Fibroblast of skin of abdomen (primary cell): ENCODE measurements at places on chromosomes 5 and 9.

DNA sequence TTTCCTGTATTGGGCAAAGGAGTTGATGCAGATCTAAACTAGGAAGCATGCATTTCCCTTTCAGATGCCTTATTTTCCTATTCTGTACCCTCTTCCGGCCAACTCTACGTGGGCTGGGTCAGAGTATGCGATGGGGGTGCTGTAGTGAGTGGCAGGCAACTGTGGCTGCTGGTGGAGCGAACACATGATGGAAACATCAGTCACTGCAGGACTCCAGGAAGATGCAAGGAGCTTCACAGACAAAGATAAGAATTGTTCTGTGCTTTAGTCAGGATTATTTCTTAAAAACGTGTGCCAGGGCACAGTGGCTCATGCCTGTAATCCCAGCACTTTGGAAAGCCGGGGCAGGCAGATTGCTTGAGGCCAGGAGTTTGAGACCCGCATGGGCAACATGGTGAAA is 75.1 kb downstream of the PSAT1 start:
- DNase-seq: no peak

- peak; percentile 15 for DNase-seq
Observed at GRCh38 chr9:87816036-87816435, 66.6 kb upstream of the SPATA31E1 start.

DNA sequence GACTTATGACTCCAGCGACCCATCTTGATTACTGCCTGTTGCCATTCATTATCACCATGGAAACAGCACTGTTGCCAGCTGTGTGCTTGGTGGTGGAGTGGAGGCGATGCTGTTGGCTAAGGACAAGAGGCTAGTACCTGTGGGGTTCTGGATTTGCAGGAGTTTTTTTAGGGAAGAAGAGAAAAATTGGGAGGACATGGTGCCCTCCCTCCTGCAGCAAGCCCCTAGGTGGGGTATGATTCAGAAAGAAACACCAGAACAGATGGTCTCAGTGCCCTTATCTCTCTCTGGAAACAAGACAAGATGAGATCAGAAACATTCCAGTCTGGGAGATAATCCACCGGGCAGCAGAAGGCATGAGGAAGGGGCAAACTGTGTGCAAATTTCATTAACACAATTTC is 87.8 kb upstream of the TLR4 start:
- no peak for DNase-seq

DNA sequence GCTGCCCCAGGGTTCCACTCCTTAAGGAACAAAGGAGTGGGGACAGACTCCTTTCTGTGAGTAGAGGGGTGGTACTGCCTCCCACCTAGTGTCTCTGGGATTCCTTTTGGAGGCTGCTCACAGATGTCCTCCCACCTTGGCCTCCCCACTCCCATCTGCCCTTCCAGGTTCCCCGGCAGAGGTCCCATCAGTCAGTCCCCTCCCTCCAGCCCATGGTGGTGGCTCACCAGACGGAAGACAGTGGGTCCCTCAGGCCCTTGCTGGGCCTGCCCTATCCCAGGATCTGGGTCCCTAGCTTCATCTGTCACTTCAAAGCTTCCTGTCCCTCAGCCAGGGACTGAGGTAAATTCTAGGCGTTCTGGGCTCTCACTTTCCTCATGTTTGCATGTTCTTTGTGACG is 35.6 kb upstream of the NEK6 start:
- DNase-seq: no peak

- DNase-seq: peak; percentile 46
Observed at GRCh38 chr9:2493109-2493508, 128.5 kb upstream of the VLDLR start.

DNA sequence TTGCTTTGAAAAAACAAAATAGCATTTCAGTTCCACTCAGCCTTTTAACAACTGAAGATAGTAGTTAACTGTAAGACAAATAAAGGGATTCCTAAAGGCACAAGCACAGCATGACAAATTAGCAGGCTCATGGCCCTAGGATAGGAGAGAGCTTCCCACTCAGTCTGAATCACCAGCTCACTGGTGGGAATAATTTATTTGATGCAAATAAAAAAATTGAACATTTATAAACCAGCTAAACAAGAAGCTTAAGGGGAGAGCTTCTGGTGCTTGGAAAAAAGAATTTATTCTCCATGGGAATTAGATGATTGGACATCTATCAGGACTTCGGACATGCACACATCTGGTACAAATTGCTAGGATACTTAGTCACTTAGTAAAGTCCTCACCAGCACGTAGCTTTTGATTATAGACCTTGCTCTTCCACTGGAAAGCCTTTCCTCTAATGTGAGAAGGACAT is 294.1 kb upstream of the TNC start:
- peak; percentile 95 for DNase-seq

GRCh38 chr5:120985526-120985925 is 521.4 kb downstream of the PRR16 start:
- DNase-seq: no peak

DNA sequence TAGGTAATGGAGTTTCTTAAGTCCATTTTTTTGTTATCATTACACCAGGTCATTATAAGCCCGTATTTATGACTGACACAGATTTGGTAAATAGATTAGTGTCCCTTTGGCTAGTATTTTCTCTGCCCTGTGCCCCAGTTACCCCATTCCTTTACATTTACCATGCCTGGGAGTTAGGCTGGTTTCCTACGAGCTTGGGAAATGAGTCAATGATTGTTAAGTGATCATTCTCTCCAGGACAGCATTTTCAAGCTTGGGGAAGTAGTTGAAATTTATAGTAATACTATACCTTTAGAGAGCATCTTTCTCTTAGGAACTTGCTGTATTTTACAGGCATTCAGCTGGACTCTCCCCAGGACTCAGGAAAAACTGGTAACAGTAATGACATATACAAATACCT is 573.1 kb downstream of the TLE4 start:
- DNase-seq: no peak

DNA sequence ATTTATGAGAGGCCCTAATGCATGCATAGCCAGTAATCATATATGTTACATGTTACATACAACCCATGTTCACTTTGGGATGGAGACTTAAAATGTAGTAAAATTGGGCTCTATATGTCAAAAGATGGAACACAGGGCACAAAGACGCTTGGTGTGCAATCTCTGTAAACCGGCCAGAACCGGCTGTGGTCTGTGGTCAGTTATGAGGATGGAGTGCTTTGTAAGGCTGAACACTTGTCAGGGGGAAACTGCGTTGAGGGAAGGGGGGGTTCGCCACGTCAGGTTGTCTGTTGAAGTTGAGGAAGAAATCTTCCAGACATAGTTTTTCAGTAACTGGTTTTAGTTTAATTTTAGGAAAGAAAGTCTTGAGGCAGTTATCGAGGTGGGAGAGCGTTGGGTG is 2.7 kb upstream of the CKMT2 start:
- DNase-seq: no peak

GRCh38 chr5:170843870-170844269 is 17.9 kb upstream of the RANBP17 start:
- DNase-seq: no peak

GRCh38 chr5:134738963-134739661 is 764 bp downstream of the CAMLG start:
- peak; percentile 22 for DNase-seq

- DNase-seq: peak; percentile 37
Observed at GRCh38 chr9:21317956-21318923, 13.1 kb upstream of the IFNA5 start.

GRCh38 chr5:2302169-2302568 is 419.4 kb upstream of the IRX4 start:
- DNase-seq: no peak

DNA sequence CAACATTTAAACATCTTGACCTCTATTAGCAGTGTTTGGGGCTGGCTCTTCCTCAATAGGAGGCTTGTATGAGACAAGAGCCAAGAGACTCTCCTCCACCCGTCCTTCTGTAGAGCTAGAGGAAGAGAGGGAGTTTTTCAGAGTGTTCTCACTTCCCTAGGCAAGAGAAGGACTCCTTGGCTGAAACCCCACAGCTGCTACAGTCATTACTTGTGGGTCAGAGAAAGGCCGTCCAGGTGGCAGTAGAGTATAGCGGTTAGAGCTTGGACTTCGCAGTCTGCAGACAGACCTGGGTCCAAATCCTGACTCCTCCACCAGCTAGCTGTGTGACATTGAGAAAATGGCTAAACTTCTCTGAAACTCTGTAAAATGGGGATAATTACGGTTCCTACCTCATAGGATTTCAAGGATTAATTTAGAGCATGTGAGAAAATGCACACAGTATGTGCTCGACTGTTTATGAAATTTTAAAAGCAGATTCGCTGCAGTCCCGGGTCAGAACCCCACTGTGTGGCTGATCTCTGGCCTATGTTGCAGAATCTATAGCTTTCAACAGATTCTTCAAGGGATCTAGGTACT is 80.8 kb upstream of the ARAP3 start:
- DNase-seq: no peak

GRCh38 chr9:87343816-87344430 is 153.7 kb upstream of the DAPK1 start:
- peak; percentile 26 for DNase-seq

- DNase-seq: no peak
Observed at GRCh38 chr5:145988993-145989392, 52.6 kb downstream of the SH3RF2 start.

- DNase-seq: no peak
Observed at GRCh38 chr5:168952196-168952595, 348.7 kb downstream of the SLIT3 start.

- DNase-seq: no peak
Observed at GRCh38 chr9:86369810-86370209, 15.6 kb upstream of the TUT7 start.

GRCh38 chr9:81625969-81626368 is 63.4 kb downstream of the TLE1 start:
- no peak for DNase-seq

DNA sequence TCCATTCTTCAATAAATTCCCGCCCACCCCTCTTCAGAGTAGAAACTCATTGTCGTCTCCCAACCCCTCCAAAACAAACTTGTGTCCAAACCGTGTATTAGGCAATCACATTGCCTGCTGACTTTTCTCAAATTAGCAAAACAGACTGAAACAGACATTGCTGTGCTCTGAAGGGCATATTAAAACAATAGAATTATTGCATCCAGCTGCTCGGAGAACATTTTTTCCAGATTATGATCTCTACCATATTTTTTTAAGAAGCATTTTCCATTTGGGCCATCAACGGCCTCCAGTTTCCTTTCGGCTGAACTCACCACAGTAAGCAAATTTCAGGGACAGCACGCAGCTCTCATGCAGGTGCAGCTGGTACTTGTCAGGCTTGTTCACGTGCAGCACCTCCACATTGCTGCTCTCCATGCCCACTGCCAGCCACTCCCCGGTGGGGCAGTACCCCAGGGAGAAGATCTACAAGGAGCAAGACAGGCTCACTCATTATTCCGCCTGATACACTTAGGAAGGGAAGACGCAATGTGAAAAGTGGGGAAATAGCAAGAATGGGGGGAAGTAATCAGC is 104.1 kb downstream of the TLE1 start:
- no peak for DNase-seq

GRCh38 chr5:38780945-38781344 is 64.9 kb upstream of the OSMR start:
- DNase-seq: peak; percentile 86

GRCh38 chr9:74645007-74645639 is 148.0 kb downstream of the RORB start:
- DNase-seq: no peak

DNA sequence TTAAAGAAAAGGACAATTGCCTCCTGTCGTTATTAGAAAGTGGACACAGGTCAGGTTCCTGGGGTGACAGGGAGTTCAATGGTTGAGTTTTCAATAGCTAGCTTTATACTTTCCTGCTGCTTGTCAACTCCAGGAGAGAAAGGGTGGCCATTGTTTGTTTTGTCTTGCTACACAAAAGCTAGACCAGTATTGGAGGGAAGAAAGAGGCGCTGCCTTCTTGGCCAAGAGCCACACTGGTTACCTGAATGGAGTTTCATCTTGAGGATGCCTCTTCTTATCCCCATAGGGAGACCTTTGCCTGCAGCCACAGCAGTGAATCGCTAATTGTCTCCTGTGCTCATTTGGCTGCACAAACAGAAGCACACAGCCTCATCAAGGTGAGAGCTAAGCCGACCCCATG is 279.4 kb upstream of the GRIA1 start:
- DNase-seq: no peak

- DNase-seq: no peak
Observed at GRCh38 chr5:78546276-78546996, 102.1 kb downstream of the LHFPL2 start.

DNA sequence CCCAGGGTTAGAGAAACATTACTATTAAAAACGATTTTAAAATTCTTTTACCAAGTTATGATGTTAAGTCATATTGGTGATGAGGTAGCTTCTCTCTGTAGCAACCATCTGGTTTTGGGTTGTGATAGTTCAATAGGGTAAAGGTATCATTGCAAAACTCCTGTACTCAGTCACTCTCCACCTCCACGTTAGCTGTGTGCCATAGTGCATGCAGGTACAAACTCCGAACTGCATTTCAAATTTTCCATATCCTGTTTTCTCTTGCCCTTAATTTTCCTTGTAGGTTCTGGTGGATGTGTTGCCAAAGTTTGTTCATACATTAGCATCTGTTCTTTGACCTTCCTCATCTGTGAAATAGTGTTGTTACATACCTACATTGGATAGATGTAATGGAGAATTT is 53.1 kb upstream of the ARRDC3 start:
- DNase-seq: no peak

- DNase-seq: peak; percentile 5
Observed at GRCh38 chr5:10201223-10201868, 48.3 kb downstream of the ATPSCKMT start.

DNA sequence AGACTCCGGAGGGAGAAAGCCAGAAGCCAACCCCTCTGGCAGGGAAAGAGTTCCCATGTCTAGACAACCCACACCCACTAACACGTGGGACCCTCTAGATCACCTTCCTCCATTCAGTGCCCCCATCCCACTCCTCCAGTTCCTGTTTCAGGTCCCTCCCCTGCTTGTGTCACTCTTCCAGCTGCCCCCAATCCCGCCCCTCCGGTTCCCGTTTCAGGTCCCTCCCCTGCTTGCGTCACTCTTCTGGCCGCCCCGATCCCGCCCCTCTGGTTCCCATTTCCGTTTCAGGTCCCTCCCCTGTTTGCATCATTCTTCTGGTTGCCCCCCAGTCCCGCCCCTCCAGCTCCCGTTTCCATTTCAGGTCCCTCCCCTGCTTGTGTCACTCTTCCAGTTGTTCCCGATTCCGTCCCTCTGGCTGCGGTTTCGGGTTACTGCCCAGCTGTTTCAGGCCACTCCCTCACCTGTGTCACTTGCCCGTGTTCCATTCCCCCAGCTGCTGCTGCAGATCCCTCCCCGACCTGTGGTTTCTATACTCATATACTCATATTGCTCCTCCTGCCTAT is 64.8 kb upstream of the RANBP6 start:
- DNase-seq: peak; percentile 87

- DNase-seq: no peak
Observed at GRCh38 chr5:8019719-8020218, 150.8 kb downstream of the MTRR start.
